ENCODE measurements at places on chromosomes 4 and X.

DNA sequence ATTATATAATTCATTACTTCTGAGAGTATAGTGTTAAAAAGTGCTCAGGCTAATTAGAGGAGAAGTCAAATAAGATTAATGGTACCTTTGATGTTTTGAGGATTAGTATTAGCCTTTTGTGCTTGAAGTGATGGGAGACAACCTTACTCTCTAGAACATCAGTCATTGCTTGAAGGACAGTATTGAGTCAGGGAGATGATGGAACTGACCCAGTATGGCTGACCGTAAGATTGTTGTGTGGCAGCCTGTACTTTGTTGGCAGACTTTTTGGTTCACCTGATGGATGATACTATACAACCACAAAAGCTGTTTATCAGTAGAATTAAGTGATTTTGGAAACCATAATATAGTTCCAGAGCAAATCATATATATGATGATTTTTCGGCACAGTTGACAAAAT is 9.9 kb downstream of the OGT start:
- no peak for DNase-seq

DNA sequence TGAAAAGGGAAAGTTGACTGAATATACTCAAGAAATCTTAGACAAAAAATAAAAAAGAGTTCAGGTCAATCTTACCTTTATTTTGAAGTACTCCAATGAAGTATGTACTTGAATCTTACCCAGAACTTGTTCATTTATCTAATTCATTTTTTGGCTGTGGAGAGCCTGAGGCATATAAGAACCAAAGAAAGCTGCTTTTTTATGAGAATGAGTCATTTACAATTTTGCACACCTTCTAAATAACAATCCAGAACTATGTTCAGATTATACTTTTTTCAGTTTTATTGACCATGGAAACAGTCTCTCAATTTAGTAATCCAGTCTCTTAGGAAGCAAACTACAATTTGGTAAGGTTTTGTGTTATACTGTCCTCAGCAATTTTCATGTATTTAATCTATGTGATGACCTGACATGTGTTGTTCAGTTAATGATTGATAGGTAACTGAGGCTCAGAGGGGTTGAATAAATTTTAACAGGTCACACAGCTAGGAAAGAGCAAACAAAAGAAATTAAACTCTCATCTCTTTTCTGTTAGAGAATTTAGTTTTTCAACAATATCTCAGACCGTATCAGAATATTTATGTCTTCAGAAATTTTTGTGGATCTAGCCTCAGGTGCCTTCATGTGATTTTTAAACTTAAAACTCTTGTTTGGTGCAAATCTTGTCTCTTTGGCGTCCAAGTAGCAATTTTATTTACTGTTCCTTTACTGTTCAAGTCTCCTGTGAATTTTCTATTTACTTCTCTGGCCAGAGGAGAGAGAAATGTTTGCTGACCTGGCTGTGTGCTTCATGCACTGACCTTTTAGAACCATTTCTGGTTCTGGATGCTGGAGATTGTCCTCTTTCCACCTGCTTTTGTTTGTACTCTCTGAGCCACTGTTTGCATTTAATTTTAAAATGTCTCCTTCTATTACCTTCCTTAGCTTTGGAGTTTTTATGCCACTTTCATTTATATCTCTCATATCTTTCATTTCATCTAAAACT is 1453.4 kb downstream of the STIM2 start:
- DNase-seq, result no peak

DNA sequence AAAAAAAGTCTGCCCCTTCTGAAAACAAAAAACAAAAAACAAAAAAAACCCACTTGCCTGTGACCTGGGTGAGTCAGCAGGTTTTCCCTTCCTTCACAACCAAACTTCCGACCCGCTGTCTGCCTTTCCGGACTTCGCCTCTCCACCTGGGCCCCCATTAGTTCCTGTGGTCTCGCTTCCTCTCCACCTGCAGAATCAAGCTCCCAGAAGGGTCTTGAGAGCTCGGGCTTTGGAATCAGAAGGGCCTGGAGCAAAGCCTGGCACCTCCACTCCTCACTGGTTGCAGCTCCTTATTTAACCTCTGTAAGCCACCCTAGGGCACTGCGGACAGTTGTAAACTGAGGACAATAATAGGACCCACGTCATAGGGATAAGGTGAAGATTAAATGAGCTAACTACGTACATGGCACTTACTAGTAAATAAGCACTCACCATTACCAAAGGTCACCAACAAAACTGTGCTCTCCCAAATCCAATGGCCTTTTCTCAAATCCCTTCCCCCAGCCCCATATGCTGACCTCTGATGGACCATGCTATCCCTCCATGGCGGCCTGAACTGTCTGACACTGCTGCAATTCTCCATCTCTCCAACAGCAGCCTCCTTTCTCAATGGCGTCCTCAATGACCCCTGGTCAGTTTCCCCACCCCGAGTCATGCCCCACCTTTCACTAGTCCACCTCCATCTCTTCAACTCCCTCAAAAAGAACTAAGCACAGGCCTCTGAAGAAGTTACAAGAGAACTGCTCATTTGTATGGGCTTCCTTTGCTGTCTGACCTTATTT is 64.2 kb downstream of the IRF2 start:
- DNase-seq, result no peak

GRCh38 chr4:33831442-33832066 is 2412.8 kb downstream of the ARAP2 start:
- DNase-seq, result no peak

DNA sequence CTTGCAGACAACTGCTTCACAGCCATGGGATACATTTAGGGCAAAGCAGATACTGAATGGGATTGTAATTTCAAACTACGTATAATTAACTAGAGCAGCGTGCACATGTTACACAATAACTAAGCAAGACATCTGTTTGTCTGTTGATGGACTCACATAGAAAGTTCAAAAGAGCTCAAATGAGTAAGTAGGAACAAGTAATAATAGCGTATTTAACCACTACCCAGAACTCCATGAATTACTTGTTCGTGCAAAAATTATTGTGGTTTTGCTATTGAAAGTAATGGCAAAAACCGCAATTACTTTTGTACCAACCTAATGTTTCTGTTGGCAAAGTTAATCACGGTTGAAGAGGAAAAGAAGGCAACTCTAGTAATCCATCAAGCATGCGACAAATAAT is 825.4 kb downstream of the PCDH18 start:
- DNase-seq, result no peak

DNA sequence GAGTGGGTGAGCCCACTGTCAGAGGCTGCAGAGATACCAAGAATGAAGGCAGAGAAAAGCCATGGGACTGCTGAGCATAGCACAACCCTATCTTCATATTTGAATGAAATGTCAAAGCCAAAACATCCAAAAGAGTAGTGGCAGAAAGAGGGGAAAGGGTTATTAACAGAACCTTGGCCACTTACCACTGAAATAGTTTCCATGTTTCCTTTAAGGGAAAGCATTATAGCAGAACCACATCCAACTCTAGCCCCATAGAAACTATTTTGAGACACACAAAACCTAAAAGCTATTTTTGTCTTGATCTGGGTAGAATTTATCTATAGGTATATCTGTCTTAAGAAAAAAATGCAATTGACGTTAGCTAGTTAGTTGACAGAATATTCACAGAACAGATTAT is 140.1 kb downstream of the CBR4 start:
- DNase-seq, result no peak

- no peak for DNase-seq
Observed at GRCh38 chrX:110536816-110537215, 178.2 kb downstream of the RTL9 start.

- DNase-seq, result no peak
Observed at GRCh38 chrX:20015422-20015821, 24.6 kb upstream of the BCLAF3 start.

GRCh38 chr4:45327544-45327943 is 601.2 kb upstream of the GNPDA2 start:
- DNase-seq, result no peak

GRCh38 chr4:77872723-77873445 is 10.3 kb downstream of the MRPL1 start:
- no peak for DNase-seq

DNA sequence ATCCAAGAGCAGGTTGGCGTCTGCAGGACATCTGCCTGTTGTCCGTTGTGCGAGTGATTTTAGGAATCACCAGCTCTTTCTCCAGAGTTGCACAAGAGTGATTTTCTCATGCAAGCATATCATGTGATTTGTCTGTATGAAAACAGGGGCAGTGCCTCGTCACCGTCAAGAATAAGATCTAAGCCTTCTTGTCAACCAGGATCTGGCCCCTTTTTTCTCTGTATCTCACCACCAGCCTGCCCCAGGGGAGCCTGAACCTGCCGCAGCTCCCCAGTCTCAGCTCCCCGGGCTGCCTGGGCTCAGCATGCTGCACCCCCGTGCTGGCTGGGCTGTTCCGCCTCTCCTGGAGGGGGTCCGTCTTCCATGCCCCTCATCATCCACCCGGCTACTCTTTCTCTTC is 90.5 kb downstream of the STOX2 start:
- DNase-seq, result no peak

DNA sequence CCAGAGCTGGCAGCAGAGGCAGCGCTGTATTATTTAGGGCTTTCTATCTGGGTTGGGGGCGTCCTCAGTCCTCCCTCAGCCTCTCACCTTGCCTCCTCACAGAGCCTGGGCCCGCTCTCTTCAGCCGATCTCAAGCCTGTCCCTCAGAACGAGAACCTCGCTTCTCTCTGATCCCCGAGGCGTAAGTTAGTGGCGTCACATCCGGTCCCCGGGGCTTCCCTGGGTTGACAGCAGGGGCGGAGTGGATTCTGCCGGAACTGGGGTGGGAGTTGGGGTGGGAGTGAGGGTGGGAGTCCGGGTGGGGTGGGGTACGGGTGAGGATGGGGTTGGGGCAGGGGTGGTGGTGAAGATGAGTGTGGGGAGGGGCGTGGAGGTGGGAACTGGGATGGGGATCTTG is at the start of gene MAGEA10:
Gene MAGEA10 (minus strand): TSS at position 190 of the 397 bp plus-strand sequence. CDS start 2,957 bp downstream, outside the sequence.
- no peak for DNase-seq

DNA sequence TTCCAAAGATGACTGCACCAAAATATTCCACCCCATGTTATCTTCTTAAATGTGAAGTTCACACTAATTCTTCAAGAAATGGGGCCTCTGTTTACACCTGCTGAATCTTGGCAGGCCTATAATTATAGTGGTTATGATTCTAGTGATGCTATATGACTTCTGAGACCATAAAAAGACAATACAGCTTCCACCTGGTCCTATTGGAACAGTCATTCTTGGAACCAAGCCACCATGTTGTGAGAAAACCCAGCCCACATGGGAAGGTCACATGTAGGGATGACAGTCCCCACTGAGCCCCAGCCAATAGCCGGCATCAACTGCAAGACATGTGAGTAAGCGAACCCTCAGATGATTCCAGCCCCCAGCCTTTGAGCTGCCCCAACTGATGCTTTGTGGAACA is 587.5 kb downstream of the MID1IP1 start:
- no peak for DNase-seq

GRCh38 chr4:152605641-152606335 is 69.9 kb upstream of the FBXW7 start:
- DNase-seq, result no peak

GRCh38 chr4:173246719-173247118 is 78.1 kb downstream of the GALNT7 start:
- no peak for DNase-seq

GRCh38 chr4:6887591-6888371 is 21.8 kb upstream of the TBC1D14 start:
- DNase-seq, result no peak

DNA sequence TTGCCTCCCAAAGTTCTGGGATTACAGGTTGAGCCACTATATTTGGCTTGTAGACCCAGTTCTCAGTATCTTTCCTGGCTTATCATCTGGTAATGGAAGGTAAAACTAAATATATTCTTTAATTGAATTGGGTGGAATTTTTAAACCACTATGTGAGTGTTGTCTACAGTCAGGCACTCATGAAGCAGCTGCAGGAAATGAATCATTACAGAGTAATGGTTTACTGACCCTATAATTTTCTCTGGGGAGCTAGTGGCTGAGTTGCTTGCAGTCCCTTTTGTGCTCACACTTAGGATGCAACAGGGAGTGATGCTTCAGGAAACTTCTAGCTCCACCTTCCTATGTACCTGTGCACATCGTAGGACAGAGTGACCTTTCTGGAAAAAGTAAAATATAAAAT is 4.1 kb upstream of the UGT2B7 start:
- no peak for DNase-seq

DNA sequence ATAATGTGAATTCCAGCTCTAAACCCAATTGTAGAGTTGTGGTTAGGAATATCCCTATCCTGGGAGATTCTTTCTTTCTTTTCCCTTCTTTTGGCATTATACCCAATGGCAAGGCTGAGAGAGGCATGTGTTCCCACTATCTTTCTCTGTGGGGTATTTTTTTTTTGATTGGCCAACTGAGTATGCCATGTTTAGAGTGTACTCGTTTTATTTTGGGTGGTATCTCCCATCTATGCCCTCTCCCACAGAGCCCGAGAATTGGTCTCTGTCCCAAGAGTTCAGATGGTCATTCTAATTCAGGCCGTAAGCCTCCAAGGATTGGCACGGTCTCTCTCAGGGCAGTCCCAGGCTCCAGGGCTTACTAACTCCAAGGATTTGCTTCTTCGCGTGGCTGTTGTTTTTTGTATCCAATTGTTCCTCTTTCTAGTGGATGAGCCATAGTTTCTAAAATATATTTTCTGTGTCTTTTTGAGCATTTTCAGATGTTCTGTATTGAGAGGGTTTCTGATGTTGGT is 198.8 kb downstream of the SLC4A4 start:
- no peak for DNase-seq

DNA sequence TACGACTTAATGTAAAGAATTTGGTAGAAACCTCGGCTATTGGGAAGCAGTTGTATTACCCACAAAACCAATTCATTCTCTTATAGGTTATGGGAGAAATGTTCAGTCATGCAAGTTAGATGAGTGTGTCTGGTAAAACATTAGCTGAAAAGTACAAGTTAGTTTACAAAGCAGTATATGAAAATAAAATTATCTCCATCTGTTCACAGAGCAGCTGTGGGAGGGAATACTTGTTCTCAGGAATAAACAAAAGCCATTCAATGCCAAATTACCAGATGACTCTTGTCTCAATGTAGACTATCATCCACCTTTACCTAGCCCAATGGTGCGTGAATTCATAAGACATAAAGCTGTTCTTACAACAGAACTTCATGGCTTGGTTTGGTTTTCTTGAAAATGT is 28.6 kb downstream of the STAP1 start:
- no peak for DNase-seq

GRCh38 chr4:10656988-10657387 is 27.6 kb downstream of the CLNK start:
- no peak for DNase-seq

GRCh38 chrX:9515489-9515888 is 50.6 kb downstream of the TBL1X start:
- DNase-seq, result no peak

- no peak for DNase-seq
Observed at GRCh38 chr4:118758293-118758692, 73.1 kb downstream of the METTL14 start.

Data from vagina (tissue), 2 donors.